Activated naive CD8-positive, alpha-beta T cell treated with anti-CD3 and anti-CD28 coated beads, Interleukin-2, amount 10 ng/mL, durations not matched to agents 7 days and 5 days (primary cell): ENCODE measurements at places on chromosomes 2 and 18. TPM values are rescaled to one million over a fixed set of nuclear protein-coding genes. Genes with fewer than 3 reads are reported as not detected.

The FAM237A gene
- not detected for total RNA-seq

The AGXT gene
- not detected for total RNA-seq

The HOXD10 gene
- total RNA-seq: not detected

The LBH gene
- 169 TPM for total RNA-seq

The HNMT gene
- 0.57 TPM for total RNA-seq
